GOT3 (cell line): ENCODE measurements at places on chromosomes 6 and 20.

- no peak for DNase-seq
Observed at GRCh38 chr20:57162362-57162652, 104.1 kb downstream of the BMP7 start.

DNA sequence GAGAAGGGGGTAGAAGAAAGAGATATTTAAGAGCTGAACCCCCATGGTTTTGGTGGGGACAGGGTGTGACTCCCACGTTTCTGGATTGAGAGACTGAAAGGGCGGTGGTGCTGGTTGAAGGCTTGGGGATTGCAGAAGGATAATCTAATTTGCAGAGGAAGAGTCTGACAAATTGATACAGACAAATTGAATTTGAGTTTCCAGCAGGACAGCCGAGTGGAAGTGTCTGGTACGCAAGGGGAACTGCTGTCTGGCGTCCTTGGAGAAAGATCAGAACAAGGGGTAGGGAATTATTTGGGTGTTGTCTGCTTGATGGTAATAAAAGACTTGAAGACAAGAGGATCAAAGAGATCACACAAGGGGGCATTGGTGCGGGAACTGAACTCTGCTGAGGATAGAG lies 40.5 kb upstream of the MDGA1 start:
- no peak for DNase-seq

GRCh38 chr6:144715344-144715743 lies 430.2 kb downstream of the UTRN start:
- DNase-seq = no peak

GRCh38 chr6:99233219-99233618 lies 116.3 kb downstream of the FAXC start:
- no peak for DNase-seq

- DNase-seq = no peak
Observed at GRCh38 chr20:35497780-35498189, 31.7 kb downstream of the C20orf173 start.

DNA sequence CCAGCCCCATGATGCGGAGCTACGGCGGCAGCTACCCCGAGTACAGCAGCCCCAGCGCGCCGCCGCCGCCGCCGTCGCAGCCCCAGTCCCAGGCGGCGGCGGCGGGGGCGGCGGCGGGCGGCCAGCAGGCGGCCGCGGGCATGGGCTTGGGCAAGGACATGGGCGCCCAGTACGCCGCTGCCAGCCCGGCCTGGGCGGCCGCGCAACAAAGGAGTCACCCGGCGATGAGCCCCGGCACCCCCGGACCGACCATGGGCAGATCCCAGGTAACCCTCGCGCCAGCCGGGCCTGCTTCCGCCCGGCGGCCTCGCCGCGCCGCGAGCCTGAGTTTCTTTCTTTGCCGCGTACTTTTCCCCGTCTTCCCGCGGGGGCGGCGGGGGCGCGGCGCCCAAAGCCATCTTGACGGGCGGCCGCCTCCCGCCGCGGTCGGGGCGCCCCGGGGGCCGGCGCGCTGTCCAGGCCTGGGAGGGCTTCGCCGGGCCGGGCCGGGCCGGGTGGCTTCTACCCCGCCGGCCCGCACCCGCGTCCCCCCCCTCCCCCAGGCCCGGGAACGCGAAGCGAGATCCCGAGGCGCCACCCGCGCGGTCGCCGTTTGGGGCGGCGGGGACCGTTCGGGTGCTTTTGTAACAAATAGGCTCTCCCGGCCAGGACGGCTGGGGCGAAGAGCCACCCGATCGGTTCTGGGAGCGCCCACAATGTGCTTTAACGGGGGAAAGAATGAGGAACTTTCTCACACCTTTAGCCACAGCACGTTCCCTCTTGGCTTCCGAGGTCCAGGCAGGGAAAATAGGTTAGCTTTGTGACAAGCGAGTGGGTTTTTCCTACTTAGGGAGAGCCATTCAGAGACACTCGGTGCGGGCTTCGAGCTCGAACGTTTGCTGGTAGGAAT lies 2.3 kb downstream of the ARID1B start:
- DNase-seq = no peak

DNA sequence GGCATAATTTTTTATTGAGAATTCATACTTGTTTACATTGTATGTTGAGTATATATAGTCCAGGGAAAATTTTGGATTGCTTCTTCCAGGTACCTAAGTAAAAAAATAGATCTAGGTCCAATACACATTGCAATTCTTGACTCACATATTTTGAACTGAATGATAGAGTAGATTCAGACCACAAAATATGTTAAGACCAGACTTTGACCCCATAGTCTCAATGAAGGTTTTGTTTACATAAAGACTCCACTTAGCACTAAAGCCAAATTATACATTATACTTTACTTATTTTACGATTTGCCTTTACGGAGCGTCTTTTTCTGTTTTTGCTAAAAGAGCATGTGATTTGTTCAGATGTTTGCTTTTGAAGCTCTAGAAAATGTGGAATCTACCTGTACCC lies 144.1 kb upstream of the PTCHD4 start:
- no peak for DNase-seq

- DNase-seq = no peak
Observed at GRCh38 chr20:986733-987355, 15.3 kb downstream of the RSPO4 start.

- no peak for DNase-seq
Observed at GRCh38 chr6:142112451-142113061, 20.2 kb upstream of the GJE1 start.

DNA sequence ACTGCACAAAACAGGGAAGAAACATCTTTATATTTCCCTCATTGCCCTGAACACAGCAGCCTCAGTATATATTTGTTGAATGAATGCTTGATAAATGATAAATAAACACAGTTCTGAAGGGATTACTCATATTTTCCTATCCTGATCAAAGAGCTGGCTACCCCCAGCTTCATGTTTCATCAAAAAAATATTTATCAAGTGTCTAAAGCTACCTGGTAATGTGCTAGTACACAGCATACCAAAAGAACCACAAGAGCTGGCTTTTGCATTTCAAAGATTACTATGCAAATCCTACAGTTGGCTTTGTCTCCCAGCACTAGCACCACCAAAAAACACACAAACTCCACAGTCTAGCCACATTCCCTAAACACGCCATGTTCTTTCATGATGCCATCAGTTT lies 130.0 kb downstream of the BTBD9 start:
- no peak for DNase-seq

- DNase-seq = no peak
Observed at GRCh38 chr6:18155864-18156421, 721 bp downstream of the KDM1B start.

DNA sequence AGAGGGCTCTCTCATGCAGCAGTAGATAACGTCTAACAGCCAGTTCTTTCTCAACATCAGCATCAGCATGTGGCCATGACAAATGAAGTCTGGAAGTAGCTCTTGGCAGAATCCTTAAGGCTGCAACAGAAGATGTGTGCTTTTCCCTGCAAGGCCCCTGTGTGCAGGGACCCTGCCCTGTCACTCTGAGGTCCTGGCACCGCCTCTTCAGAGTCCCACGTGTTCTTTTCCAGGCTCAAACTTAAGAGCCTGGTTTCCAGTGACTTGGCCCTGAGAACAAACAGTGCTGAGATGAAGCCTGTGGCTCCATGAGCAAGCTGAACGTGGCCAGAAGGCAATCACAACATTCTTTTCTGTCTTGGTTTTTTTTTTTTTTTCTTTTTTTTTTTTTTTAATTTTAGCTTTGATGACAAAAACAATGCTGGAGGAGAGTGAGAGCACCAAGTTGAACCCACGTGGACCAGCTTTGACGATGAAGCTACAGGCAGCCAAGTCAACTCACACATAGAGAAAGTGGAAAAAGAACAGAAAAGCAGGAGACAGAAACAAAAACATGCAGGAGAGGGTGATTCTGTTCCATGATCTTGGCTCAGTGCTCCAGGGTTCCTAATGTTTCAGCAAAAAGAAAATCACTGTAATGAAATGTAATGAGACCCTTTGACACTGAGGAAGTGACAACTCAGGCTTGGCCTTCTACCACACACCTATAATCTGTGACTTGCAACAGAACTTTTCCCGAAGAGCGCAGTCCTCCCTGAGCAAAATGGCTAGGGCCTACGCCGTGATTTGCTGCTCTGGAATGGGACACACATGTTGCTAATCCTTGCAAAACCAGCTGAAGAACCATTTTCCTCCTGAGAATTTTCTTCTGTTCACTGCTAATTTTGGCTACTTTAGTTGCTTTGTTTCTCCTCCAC lies 86.1 kb downstream of the FOXC1 start:
- no peak for DNase-seq

DNA sequence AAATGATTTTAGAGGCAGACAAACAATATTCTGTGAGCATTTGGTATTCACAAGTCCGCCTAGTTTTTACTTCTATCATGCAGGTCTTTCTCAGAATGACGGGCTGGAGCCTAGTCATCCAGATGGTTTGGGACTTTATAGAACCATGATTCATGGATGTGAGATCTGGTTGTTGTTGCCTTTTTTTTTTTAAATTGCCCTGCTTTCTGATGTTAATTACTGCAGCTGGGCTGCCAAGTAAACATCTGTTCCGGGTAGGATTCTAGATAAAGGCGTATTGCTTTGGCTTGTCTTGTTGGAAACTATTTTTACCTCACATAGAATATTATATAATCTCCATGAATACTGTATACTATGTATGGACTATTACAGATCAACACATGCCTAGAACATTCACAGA lies 58.1 kb downstream of the RNF217 start:
- DNase-seq = no peak

DNA sequence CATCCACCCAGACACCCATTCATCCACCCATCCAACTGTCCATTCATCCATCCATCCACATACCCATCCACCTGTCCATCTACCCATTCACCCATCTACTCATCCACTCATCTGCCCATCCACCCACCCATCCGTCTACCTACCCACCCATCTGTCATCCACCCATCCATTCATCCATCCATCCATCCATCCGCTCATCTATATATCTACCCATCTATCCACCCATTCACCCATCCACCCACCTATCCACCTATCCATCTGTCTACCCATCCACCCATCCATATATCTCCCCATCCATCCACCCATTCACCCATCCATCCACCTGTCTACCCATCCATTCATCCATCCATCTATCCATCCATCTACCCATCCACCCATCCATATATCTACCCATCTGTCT lies 30.7 kb downstream of the ARMC2 start:
- no peak for DNase-seq

DNA sequence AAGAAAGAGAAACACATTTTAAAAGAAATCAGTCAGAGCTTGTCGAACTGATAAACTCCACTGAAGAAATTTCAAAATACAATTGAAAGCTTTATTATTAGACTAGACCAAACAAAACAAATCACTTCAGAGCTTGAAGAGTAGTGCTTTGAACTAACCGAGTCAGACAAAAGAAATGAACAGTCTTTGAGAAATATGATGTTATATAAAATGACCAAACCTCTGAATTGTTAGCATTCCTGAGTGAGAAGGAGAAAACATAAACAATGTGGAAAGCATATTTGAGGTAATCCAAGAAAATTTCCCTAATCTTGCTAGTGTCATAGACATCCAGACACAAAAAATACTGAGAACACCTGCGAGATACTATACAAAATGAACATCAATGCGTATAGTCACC lies 13.2 kb upstream of the CST4 start:
- no peak for DNase-seq

GRCh38 chr20:7722564-7722963 lies 217.7 kb downstream of the HAO1 start:
- DNase-seq = no peak

DNA sequence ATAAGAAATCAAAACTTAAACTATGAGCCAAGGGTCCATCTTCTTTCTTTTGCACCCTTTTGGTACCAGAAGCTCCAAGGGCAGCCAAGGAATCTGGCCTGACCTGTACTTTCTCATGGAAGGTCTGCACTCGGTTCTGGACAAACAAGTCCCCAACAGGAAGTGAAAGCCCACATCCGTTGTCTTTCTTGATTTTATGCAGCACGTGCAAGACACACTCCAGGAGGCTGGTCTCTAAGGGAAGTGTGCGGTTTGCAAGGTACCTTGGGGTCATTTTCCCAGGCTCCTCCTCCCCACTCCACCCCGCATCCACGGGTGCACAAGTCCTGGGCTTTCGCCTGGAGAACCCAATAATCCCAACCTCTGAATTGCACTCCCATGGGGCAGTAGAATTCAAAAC lies 101.9 kb downstream of the NFATC2 start:
- DNase-seq = no peak

- DNase-seq = no peak
Observed at GRCh38 chr6:105443941-105444340, 41.1 kb upstream of the PREP start.

DNA sequence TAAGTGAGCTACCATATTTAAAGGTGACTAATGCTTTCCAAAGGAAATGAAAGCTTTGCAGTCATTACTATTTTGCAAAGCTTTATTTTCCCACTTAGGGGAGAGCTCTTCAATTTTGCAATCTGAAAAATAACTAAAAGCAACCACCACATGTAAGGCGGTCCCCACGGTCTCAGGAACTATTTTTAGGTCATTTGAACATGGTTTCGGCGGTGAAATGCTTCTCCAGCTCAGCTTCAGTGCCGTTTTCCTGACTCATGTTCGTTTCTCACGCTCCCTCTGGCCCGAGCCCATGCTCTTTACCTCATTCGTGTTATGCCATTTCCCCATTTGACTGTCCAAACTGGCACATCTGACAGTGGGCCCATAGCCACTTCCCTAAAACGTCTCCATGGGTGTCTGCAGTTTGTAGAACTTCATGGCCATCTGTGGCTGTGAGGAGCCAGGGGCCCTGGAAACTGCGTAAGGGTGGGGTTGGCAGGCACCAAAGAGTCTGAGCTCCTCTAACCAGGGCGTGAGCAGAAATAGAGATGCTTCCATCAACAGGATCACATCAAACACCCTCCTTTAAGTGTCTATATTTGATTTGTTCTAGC lies 46.5 kb downstream of the ADTRP start:
- DNase-seq = no peak

DNA sequence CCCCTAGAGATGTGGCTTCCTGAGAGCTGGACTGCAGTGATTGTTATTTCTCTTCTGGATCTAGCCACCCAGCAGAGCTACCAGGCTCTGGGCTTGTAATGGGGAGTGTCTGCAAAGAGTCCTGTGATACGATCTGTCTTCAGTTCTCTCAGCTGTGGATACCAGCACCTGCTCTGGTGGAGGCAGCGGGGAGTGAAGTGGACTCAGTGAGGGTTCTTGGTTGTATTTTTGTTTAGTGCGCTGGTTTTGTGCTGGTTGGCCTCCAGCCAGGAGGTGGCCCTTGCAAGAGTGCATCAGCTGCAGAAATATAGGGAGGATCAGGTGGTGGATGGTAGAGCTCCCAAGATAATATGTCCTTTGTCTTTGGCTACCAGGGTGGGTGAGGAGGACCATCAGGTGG lies 33.7 kb downstream of the PAX1 start:
- no peak for DNase-seq

- DNase-seq = peak; percentile 76
Observed at GRCh38 chr6:134826889-134827737, 122.8 kb downstream of the ALDH8A1 start.

DNA sequence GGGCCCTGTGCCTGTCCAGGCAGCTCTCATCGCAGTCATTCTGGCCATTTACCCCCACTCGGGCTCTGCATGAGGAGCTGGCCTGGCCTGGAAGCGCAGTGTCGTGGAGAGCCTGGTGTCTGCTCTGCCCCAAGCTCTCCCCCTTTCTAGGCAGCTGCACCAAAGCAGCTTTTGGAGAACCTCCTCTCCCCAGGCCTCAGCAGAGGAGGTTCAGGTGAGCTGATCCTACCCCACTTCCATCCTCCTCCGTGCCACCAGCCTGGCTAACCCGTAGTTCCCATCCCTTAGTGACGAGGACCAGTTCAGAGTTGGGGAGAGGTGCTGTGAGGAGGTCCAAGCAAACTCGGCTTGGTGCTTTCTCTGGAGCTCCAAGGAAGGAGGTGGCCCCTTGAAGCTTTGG lies 30.5 kb upstream of the PHACTR3 start:
- no peak for DNase-seq
